ENCODE measurements at places on chromosomes 11 and 22.
A peak's percentile ranks its signal among the peaks of the same experiment; 100 is the strongest.

- DNase-seq, result no peak
Observed at GRCh38 chr11:121610706-121611105, 157.9 kb upstream of the SORL1-AS1 start.

DNA sequence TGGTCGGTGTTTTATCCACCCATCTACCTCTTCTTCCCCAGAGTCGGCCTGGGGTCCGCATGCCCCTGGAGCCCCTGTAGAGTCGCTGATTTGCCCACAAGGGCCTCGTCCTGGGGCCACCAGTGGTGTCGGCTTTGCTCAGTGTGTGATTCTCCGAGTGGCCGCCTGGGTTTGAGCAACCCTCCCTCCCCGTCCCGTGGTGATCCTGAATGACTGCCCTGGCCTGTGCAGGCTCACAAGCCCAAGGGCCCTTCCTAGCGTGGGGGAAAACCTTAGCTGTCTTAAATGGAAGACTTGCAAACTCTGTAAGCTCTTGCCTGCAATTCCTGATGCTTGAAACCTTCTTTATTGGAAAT, 128.3 kb downstream of the OSBP2 start:
- no peak for DNase-seq

DNA sequence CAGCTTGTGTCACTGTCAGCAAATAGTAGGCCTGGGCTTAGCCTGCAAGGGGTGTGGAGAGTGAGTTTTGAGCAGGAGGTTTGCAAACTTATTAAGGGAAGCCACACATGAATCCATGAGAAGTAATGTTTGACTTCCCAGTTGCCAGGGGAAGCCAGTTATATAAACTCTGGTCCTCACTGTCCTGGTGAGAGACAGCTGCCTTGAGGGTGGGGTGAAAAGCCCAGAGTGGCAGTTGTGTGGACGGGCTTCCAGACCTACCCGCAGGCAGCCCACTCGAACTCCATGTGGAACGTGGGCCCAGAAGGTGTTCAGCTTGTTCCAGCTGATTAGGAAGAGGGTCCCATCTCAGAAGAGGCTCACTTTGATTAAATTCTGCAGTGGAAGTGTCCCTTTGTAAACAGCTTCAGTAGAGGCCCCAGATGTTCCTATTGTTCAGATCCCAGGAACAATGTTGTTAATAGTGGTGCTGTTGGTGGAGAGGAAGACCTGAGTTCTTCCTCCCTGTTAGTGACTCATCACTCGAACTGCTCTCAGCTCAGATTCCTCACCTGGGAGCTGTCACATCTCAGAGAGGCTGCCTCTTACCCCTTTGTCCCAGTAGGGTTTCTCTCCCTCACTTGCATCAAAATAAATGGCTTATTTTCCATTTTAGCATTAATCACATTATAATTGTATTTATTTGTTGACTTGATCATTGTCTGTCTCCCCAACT, 63.4 kb downstream of the GRAMD1B start:
- no peak for DNase-seq

- DNase-seq, result no peak
Observed at GRCh38 chr11:126312961-126313360, 9.1 kb downstream of the DCPS start.

GRCh38 chr11:108654994-108655631, 9.8 kb upstream of the DDX10 start:
- DNase-seq, result peak; percentile 16

DNA sequence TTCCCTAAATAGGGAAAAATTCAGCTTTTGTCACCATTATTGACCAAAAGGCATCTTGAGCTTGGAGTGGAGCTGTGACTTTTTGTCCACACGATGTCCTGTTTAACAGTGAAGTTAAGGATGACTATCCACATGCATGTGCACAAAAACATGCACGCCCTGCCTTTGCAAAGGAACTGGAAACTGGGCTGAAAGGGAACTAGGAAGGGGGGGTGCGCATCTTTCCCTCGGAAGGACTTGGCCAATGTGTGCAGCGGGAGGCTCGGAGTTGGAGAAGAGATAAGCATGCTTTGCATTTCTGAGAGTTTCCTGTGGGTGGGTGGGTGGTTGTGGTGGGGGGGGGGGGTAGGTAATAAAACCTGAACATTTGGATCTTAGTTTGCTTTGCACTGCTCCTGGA, 411 bp upstream of the KIRREL3 start:
- no peak for DNase-seq
